ENCODE measurements at places on chromosomes 3 and 15.
A peak's percentile ranks its signal among the peaks of the same experiment; 100 is the strongest.

DNA sequence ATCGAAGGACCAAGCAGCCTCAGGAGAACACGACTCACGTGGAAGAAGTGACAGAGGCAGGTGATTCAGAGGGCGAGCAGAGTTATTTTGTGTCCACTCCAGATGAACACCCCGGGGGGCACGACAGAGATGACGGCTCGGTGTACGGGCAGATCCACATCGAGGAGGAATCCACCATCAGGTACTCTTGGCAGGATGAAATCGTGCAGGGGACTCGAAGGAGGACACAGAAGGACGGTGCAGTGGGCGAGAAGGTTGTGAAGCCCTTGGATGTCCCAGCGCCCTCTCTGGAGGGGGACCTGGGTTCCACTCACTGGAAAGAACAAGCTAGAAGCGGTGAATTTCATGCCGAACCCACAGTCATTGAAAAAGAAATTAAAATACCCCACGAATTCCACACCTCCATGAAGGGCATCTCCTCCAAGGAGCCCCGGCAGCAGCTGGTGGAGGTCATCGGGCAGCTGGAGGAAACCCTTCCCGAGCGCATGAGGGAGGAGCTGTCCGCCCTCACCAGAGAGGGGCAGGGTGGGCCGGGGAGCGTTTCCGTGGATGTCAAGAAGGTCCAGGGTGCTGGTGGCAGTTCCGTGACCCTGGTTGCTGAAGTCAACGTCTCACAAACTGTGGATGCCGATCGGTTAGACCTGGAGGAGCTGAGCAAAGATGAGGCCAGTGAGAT is 26.0 kb downstream of the SYNM start:
- DNase-seq: no peak

DNA sequence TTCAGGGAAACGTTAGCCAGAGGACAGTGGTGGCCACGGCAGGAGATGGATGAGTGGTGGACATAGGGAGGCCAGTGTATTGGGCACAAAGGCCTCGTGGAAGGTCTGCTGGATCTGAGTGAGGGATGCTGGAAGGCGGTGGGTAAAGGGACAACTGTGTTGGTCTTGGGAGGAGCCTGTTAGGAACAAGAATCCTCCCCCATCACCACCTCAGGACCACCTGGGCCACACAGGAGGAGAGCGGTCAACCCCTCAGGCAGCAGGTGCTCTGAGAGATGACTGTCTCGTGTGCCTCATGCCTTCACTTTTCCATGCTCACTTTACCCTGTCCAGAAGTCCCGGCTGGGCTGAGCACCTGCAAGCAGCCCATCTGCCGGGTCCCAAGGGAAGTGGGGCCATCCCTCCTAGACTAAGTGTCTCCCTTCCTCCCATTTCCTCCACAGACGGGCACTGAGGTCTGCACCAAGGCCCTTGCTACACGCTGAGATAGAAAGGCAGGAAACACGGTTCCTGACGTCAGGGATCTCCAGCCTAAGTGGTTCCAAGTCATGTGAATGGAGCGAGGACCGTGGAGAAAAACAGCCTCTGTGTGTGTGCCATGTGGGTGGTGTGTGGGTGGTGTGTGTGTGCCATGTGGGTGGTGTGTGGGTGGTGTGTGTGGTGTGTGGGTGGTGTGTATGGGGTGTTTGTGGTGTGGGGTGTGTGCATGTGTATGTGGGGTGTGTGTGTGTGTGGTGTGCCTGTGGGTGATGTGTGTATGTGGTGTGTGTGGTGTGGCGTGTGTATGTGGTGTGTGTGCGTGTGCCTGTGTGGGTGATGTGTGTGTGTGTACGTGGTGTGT is 47.8 kb upstream of the CTSH start:
- DNase-seq: no peak

DNA sequence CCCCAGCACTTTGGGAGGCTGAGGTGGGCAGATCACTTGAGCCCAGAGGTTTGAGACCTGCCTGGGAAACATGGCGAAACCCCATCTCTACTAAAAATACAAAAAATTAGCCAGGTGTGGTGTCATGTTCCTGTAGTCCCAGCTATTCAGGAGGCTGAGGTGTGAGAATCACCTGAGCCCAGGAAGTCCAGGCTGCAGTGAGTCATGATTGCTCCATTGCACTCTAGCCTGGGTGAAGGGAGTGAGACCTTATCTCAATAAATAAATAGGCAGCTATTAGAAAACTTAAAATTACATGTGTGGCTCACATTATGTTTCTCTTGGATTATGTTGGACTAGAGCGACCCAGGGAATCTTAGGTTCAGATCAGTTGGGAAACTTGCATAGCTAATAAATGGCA is 69.7 kb downstream of the RPLP1 start:
- DNase-seq: no peak

- DNase-seq: peak; percentile 68
Measured at GRCh38 chr3:71210257-71211007, 373.1 kb downstream of the FOXP1 start.

DNA sequence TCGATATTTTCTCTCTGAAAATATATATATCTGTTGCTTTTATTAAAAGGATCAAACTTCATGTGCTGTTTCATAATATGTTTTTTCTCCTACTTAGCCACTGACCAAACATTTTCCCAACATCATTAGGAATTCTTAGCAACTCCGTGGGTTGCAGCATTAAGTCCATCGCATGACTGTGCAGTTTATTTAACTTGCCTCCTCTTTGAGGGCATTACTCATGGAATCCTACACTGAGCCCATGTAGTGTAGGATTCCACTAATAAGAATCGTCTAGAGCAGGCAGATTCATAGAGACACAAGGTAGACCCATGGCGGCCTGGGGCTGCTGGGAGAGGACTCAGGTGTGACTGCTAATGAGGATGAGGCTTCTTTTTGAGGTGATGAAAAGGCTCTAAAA is 49.3 kb downstream of the CMTM6 start:
- DNase-seq: no peak
